HuH-7.5 (cell line): ENCODE measurements at places on chromosomes 13 and 19.

DNA sequence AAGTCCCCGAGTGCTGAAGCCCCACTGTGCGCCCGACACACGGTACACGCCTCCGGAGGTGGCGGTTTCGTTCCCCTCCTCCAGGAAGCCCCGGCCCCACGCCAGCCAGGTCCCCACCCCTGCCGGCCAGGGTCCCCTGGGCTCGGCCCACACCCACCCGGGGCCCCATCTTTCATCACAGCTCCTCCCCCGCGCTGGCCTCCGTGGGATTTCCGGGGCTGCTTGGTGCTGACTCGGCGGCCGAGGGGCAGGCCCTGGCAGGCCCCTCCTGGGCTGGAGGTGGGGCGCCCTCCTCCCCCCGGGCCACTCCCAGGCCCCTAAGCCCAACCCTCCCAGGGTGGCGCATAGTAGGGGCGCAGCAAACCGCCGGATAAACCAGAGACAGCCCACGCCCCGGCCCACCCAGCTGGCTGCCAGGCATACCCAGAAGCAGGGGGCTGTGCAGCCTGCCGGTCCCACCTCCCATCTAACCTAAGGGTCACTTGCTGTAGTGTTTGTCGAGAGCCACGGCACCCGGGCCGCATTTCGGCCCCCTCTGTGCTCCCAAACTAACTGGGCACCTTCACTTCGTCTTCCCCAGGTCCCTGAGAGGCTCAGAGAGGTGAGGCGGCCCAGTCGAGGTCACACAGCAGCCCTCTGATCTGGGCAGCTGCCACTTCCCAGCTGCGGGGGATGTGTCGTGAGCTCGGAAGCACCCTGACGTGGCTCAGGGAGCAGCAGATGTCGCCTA lies 6.6 kb downstream of the ZBTB7A start:
- no peak for DNase-seq

GRCh38 chr19:40622773-40623075 lies 21.6 kb downstream of the LTBP4 start:
- no peak for DNase-seq

- DNase-seq, result no peak
Measured at GRCh38 chr13:99263126-99263785, 5.1 kb upstream of the GPR18 start.

DNA sequence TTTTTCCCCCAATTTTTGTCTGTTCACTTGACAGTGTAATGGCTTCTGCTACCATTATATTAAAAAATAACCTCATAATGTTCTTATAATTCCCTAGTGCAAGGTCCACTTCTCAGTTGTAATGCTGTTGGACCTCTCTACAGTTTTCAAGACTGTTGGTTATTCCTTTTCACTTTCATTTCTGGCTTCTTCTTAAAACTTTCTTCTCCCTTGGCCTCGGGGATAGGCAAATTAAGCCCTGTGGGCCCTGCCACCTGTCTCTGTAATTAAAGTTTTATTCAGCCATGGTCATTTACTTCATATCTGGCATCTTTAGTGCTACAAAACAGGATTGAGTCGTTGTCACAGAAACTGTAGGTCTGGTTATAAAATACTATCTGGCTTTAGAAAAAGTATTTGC lies 313.5 kb downstream of the KLF12 start:
- no peak for DNase-seq

DNA sequence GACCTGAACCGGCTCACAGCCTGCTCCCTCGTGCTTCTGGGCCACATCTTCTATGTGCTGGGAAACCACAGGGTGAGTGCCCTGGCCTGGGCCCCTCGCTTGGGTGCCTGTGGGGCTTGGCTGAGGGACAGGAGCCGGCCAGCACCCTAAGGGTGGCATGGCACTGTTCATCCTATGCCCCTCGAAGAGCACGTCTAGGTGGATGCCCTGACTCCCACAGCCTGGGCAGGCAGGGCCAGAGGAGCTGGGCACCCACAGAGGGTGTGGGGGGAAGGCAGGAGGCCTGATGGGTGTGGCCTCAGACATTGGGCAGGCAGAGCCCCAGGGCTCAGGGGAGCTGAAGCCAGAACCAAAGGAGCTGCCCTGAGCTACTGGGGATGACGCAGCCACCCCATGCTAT lies 28.7 kb downstream of the MAU2 start:
- DNase-seq, result no peak

DNA sequence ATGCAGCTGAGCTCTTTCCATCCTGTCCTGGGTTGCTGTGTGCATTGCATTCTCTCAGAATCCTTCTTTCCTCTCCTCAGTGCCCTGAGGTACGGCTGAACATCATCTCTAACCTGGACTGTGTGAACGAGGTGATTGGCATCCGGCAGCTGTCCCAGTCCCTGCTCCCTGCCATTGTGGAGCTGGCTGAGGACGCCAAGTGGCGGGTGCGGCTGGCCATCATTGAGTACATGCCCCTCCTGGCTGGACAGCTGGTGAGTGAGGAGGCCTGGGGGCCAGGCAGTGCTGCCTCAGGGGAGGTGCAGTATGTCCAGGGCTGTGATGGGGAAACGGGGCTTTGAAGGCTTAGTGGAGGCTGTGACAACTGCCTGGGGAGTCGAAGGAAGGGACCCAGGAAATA lies 29.8 kb downstream of the PPP2R1A start:
- no peak for DNase-seq

- DNase-seq, result peak; percentile 33
Measured at GRCh38 chr13:98026457-98026857, 73.0 kb downstream of the IPO5 start.

DNA sequence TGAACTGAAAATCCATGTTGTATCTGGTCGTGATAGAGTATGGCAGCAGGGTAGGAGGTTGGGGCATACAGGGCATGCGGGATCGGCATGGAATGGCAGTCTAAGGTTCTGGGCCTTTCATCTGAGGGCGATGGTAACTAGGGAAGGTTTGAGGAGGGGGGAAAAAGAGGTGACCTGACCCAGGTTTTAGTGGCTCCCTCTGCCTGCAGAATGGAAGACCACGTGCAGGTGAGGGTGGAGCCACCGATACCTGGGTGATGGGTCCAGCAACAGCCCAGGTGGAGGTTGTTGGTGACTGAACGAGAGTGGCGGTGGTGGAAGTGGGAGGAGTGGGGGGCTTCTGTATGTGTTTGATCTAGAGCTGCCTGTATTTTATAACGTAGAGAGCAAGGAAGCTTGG lies 3.8 kb downstream of the ZNF749 start:
- DNase-seq, result no peak

DNA sequence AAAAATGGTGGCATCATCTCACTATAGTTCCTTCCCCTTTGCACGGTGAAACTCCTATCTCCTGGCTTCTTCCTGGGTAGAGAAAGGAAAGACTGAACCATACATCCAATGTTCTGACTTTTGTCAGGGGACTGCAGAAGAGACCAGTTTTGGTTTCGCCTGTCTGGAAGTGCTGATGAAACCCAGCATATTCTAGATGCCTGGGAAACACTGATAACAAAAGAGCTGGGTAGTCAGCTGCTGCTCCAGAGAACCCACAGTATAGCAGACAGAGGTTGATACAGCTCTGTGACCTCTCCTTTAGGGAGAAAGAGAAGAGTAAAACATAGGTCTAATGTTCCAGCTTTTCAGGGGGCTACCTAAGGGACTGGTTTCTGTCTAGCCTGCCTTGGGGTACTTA lies 695.3 kb downstream of the DIAPH3 start:
- DNase-seq, result no peak

GRCh38 chr13:25324100-25324499 lies 22.7 kb downstream of the NUP58 start:
- no peak for DNase-seq

GRCh38 chr13:74523057-74523456 lies 388.9 kb upstream of the KLF12 start:
- DNase-seq, result no peak

DNA sequence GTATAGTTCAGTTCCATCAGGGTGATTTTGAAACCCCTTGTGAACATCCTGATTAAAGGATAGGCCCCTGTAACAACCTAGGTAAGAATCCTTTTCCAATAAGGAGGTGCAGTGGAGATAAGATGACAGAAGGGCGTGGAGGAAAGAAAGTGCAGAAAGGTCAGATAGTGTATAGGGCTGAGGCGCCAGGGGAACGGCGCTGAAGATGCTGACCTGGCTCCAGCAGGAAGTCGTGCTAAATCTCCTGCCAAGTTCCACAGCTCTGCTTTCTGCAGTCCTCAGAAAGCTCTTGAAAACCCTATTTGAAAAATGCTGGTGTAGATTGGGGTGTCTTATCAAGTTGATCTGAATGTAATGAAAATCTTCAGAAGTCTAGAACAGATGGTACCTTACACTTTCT lies 221.7 kb downstream of the COG6 start:
- DNase-seq, result no peak

DNA sequence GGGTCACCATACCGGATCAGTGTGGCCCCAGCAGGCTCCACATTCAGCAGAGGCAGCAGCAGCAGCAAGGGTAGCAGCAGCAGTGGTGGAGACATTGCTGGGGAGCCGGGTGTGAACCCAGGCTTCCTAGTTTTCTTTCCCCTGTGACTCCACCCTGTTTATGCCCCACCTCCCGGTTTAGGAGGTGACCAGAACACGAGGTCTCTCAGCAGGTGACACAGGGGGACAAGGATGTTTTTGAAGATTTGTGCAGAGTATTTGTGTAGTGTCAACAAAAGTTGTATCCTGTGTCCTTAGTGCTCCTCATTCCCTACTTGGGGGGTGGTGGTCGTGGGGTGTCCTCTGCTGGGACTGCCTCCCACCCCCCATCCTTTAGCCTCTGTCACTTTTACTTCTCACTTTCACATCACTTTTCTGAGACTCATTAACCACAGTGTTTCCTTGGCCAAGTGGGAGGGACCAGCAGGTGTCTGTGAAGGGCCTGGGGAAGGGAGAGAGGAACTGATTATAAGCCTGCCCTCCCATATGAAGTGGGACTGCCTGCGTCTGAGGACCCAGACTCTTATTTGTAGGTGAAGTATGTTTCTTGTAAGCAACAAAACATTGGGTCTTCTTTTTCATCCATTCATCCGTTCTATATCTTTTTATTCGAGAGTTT lies 15.6 kb upstream of the KCNC3 start:
- DNase-seq, result no peak

GRCh38 chr19:19628501-19629134 lies 598 bp upstream of the LPAR2 start:
- no peak for DNase-seq

- DNase-seq, result peak; percentile 26
Measured at GRCh38 chr13:19618977-19619376, 14.5 kb upstream of the MPHOSPH8 start.

GRCh38 chr13:33487575-33488243 lies 202.2 kb upstream of the STARD13 start:
- peak; percentile 7 for DNase-seq

DNA sequence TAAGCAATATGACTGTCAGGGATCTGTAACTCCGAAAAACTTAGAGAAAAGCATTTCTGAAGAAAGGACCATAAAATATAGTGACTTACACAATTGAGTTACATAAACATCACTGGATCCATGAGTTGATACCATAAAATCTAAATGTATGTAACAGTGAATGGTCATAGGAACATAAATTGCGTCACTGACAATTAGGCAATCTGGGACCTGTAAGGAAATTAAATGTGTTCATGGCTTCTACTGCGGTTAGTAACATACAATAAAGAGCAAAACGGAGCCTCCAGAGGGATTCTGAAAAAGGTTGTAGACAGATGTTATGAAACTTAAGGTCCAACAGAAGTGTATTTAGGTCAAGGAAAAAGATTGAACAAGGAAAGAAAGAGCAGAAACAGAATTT lies 27.1 kb downstream of the POU4F1 start:
- DNase-seq, result no peak

DNA sequence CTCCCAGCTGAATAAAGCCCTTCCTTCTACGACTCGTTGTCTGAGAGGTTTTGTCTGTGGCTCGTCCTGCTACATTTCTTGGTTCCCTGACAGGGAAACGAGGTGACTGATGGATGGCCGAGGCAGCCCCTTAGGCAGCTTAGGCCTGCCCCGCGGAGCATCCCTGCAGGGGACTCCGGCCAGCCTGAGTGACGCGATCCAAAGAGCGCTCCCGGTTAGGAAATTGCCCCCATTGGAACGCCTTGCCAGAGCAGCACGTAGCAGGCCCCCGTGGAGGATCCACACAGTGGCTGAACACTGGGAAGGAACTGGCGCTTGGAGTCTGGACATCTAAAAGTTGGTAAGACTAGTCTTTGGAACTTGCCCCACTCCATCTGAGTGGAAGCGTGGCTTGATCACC lies 296.8 kb upstream of the SGCG start:
- DNase-seq, result no peak

DNA sequence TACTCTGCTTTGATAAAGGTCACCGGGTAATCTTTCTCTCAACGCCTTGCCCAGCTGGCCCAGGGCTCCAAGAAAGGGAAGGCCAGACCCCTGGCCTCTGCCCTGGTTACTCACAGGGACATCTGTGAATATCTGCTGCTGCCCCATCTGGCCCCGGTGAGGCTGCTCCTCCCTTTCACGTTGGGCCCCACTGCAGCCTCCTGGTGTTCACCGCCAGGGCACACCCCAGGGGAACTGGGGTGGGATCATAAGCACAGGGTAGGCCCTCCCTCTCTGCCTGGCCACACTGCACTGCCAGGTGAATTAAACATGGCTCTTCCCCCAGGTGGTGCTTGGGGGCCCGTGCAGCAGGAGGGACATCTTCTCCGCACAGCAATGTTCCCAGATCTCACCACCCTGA lies 12.7 kb downstream of the LAIR1 start:
- no peak for DNase-seq

GRCh38 chr13:31956980-31957644 lies 74.5 kb upstream of the FRY start:
- DNase-seq, result no peak

- DNase-seq, result no peak
Measured at GRCh38 chr13:21047591-21048282, 13.6 kb downstream of the LATS2 start.

DNA sequence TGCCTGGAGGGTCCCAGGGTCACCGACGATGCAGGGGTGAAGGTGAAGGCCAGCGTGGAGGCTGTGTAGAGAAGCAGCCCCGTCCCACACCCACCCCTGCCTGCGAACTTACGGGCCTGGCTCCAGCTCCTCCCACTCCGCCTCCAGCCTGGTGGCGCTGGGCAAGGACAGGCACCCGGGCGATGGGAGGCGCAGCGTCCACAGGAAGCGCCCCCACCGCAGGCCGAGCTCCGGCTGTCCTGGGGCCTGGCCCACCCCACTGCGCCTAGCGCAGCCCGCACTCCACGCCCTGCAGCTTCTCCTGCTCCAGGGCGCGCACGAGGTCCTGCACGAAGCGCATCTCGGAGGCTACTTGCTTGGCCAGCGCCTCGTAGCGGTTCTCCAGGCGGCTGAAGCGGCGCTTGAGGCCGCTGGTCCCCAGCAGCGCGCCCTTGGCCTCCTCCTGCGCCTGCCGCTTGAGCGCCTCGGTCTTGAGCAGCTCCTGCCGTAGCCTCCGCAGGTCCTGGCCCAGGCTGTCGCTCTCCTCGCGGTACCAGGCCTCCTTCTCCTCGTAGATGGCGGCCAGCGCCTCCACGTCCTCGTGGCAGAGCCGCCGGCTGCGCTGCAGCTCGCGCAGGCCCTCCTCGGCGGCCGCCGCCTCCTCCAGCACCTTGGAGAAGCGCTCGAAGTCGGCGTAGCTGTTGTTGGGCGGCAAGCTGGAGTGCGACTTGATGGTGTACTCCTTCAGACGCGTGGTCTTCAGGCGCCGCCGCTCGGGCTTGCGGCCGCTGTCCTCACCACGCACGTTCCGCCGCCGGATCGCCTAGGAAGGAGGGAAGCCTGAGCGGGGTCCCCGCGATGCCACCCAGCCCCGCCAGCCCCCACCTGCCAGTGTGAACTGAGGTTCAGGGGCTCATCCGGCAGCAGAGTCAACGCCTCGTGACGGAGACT lies 11.8 kb downstream of the DAPK3 start:
- no peak for DNase-seq

GRCh38 chr19:18073197-18073596 lies 13.5 kb downstream of the IL12RB1 start:
- no peak for DNase-seq

- DNase-seq, result no peak
Measured at GRCh38 chr13:104461049-104461448, 1394.8 kb upstream of the SLC10A2 start.

GRCh38 chr13:24148414-24149235 lies 11.9 kb upstream of the SPATA13 start:
- DNase-seq, result no peak
